Activated CD8-positive, alpha-beta memory T cell treated with anti-CD3 and anti-CD28 coated beads, Interleukin-2, amount 10 ng/mL, durations not matched to agents 7 days and 5 days (primary cell): ENCODE measurements at places on chromosomes 4 and X.
A peak's percentile ranks its signal among the peaks of the same experiment; 100 is the strongest.

DNA sequence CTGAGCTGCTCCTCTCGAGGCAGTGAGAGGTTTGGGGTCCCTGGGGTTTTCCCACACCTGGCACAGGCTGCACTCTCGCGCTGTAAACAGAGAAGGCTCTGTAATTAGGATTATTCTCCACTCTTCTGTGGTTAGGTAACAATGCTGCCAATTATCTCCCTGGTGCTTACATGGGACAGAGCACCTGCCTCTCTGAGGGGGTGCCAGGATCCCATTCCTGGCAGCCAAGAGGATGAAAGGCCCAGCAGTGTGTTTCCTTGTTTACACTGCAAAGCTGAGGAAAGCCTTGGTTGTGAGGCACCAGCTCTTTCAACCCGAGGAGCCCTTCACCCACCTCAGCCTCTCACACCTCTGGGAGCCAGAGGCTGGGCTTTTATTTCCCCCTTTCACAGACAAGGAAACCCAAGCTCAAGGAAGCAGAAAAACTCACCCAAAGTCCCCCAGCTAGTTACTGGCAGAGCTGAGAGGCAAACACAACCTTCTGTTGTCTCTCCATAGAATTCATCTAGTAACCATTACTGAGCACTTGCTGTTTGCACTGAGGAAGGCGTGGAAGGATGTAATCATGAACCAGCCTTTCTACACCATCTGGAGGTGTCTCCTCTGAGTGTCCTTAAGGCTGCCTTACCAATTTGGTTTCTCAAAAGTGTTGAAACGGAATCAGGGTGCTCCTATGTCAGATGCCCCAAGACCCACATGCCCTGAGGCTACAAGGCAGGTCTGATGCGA, 39.7 kb upstream of the PROM1 start:
- H3K27me3 ChIP-seq, result peaks cover 12% of the 10 kb centered on the region
- no peaks in the 10 kb centered on the region for H3K36me3 ChIP-seq
- no peak for DNase-seq
- H3K4me1 ChIP-seq, result peaks cover 10% of the 10 kb centered on the region
- H3K4me3 ChIP-seq, result no peak overlapping the region

GRCh38 chr4:102819588-102820365, 7.6 kb downstream of the UBE2D3 start:
- DNase-seq, result no peak
- peaks cover 64% of the 10 kb centered on the region for H3K36me3 ChIP-seq
- H3K27me3 ChIP-seq, result no peaks in the 10 kb centered on the region
- H3K4me3 ChIP-seq, result peak overlapping the region; percentile 71

GRCh38 chr4:58515226-58515625, 1405.0 kb upstream of the IGFBP7 start:
- no peaks in the 10 kb centered on the region for H3K4me1 ChIP-seq
- DNase-seq, result no peak
- H3K27me3 ChIP-seq, result no peaks in the 10 kb centered on the region
- H3K36me3 ChIP-seq, result no peaks in the 10 kb centered on the region

GRCh38 chr4:53306729-53307128, 59.1 kb downstream of the SCFD2 start:
- H3K27me3 ChIP-seq, result no peaks in the 10 kb centered on the region
- DNase-seq, result no peak
- H3K4me3 ChIP-seq, result no peak overlapping the region
- H3K27ac ChIP-seq, result no peak overlapping the region
- H3K36me3 ChIP-seq, result peaks cover 31% of the 10 kb centered on the region

GRCh38 chr4:93814141-93814540, 14.4 kb upstream of the ATOH1 start:
- H3K4me1 ChIP-seq, result no peaks in the 10 kb centered on the region
- H3K27me3 ChIP-seq, result no peaks in the 10 kb centered on the region
- DNase-seq, result no peak

GRCh38 chrX:155054255-155054654, 16.7 kb downstream of the CMC4 start:
- H3K4me3 ChIP-seq, result no peak overlapping the region
- peaks cover 41% of the 10 kb centered on the region for H3K4me1 ChIP-seq
- no peaks in the 10 kb centered on the region for H3K27me3 ChIP-seq
- H3K27ac ChIP-seq, result no peak overlapping the region
